ENCODE measurements at places on chromosomes 12 and 14.

DNA sequence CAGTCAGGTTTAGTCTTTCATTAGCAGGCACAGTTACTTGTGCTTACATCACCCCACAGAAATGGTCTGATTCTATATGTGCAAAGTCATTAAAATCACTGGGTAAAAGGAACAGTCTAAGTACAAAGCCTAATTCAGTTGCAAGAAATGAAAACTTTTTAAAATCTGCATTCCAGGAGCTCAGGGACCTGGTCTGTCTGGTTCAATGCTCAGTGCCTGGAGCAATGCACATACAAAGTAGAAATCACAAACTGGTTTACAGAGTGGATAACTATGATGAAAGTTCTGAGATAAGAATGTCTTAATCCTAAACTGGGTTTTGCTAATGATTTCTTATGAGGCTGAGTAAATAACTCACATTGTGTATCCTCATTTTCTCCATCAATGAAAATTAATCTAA, 28.7 kb downstream of the LMNTD1 start:
- no peak overlapping the region for H3K27ac ChIP-seq
- no peak for DNase-seq
- H3K36me3 ChIP-seq: no peaks in the 10 kb centered on the region
- no peak overlapping the region for H3K4me3 ChIP-seq
- H3K27me3 ChIP-seq: peaks cover 2% of the 10 kb centered on the region

- H3K36me3 ChIP-seq: no peaks in the 10 kb centered on the region
- H3K27me3 ChIP-seq: peaks cover 2% of the 10 kb centered on the region
- DNase-seq: no peak
- H3K27ac ChIP-seq: no peak overlapping the region
- no peaks in the 10 kb centered on the region for H3K4me1 ChIP-seq
Observed at GRCh38 chr14:37711831-37712475, 116.5 kb downstream of the TTC6 start.

- H3K4me3 ChIP-seq: no peak overlapping the region
- no peak for DNase-seq
- H3K36me3 ChIP-seq: no peaks in the 10 kb centered on the region
- no peaks in the 10 kb centered on the region for H3K27me3 ChIP-seq
- H3K4me1 ChIP-seq: no peaks in the 10 kb centered on the region
Observed at GRCh38 chr12:24977711-24978110, 28.8 kb upstream of the BCAT1 start.

DNA sequence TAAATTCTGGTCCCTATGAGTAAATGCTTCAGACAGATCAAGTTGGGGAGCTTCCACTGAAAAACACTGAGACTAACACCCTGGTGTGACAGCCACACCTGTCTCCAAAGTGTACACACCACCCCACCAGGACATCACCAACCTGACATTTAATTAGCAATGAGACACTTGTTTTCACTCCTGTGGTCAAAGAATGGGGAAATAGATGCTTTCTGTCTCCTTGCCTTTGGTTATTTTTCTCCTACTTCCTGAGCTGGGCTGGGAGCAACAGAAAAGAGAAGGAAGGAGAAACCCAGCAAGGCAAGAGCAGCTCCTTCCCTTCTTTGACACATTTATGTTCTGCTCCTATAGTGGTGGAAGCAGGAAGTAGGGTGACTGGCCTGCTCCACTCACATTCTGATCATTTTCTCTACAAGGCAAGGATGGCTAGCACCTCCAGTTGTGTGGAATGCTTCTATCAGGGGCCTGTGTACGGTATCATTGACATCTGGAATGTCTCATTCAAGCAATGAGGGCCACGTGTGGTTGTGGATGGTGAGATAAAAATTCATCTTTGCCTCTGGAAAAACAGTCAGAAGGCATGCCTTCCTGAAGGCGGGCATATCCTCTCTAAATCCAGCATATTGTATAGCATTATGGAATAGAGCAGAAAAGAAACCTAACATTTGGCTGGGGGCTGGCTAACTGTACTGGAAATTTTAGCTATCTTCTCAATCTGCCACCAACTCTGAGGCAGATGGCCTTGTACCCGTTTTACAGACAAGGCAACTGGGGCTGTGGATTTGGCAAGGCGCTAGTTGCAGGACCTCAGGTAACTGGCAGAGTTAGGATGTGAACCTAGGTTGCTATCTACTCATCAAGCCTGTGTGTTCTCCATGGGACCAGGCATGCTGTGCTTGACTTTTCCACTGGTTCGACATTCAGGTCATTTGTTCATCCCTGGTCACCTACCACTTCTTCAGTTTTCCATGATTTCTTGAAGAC, 24.8 kb upstream of the LGALS3 start:
- no peaks in the 10 kb centered on the region for H3K36me3 ChIP-seq
- DNase-seq: no peak
- peaks cover 37% of the 10 kb centered on the region for H3K4me1 ChIP-seq
- H3K27ac ChIP-seq: peak overlapping the region; percentile 90
- H3K27me3 ChIP-seq: peaks cover 2% of the 10 kb centered on the region
- H3K4me3 ChIP-seq: peak overlapping the region; percentile 78

GRCh38 chr12:33587354-33587753, 147.7 kb upstream of the SYT10 start:
- no peaks in the 10 kb centered on the region for H3K27me3 ChIP-seq
- H3K36me3 ChIP-seq: no peaks in the 10 kb centered on the region
- H3K27ac ChIP-seq: no peak overlapping the region
- DNase-seq: no peak

DNA sequence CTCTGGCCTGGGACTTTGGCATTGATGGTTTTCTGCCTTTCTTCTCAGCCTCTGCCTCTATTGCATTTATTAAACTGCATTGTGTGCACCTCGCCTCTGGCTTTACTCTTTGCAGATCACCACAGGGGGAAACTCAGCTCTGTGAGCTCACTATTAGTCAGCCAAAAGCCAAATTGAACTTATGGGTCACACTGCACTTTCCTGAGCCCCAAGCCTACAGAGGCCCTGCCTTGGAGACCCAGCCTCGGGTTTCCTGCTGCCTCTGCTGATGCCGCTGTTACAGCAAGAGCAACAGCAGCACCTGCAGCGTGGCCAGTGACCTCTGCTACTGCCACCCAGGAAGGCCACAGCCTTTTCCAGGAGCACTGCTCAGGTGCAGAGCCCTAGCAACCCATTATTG, 122.5 kb downstream of the DAD1 start:
- H3K4me3 ChIP-seq: peak overlapping the region; percentile 8
- peak overlapping the region; percentile 97 for H3K27ac ChIP-seq
- peaks cover 2% of the 10 kb centered on the region for H3K27me3 ChIP-seq

- peaks cover 1% of the 10 kb centered on the region for H3K27me3 ChIP-seq
- H3K36me3 ChIP-seq: no peaks in the 10 kb centered on the region
- H3K4me3 ChIP-seq: no peak overlapping the region
- DNase-seq: no peak
- H3K27ac ChIP-seq: no peak overlapping the region
Observed at GRCh38 chr12:125685915-125686314, 620.7 kb downstream of the AACS start.

- H3K4me1 ChIP-seq: no peaks in the 10 kb centered on the region
- no peaks in the 10 kb centered on the region for H3K36me3 ChIP-seq
- H3K27ac ChIP-seq: no peak overlapping the region
- no peak for DNase-seq
- peaks cover 16% of the 10 kb centered on the region for H3K27me3 ChIP-seq
- H3K4me3 ChIP-seq: no peak overlapping the region
Observed at GRCh38 chr14:21299562-21300130, 19.8 kb downstream of the RPGRIP1 start.

DNA sequence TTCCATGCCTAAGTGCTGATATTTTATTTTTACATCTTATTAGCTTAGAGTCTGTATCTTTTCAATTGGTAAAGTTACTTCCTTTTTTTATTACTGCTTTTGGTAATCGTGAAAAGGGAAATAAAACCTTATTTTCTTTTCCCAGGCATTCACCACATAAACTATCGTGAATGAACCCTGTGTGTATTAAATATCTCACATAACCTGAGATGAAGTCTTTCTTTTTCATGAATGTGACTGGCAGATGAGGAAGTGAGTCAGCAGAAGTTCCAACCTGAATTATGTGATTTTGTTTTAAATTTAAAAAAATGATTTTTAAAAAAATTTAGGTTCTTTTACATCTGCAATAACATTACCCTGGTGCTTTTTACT, 26.0 kb downstream of the MYBPC1 start:
- peaks cover 8% of the 10 kb centered on the region for H3K4me1 ChIP-seq
- no peak overlapping the region for H3K27ac ChIP-seq
- H3K36me3 ChIP-seq: no peaks in the 10 kb centered on the region

GRCh38 chr14:101315802-101316296, 245.4 kb upstream of the DIO3 start:
- H3K36me3 ChIP-seq: no peaks in the 10 kb centered on the region
- H3K4me3 ChIP-seq: no peak overlapping the region

DNA sequence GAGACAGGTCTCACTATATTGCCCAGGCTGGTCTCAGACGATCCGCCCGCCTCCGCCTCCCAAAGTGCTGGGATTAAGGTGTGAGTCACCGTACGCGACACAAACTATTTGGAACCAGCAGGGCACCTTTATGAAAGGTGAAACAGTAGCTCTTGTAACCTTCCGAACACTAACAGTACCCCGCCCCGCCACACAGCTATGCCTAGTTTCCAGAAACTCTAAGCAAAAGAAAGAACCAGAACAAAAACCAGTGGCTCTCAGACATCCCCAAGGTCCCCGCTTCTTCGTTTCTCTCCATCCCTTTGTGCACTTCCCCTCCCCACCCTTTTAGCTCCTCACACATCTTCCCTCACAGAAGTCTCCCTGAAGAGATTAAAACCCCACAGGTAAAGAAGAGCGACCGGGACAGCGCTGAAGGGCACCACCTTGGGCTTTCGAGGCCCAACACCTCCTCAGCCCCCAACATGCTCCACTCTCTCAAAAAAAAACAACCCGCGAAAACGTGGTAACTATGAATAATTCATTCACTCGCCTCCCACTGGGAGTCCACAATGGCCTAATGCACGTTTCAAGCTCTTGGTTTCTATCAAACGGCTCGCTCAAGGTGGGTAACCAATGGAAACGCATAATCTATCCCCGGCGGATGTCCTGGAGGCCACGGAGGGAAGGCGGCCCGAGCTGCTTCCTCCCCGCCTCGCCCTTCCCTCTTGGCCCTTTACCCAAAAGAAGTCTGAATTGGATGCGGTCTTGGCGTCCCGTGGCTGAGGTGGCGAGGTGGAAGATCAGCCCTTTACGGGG, 877 bp downstream of the BAG5 start:
- H3K27ac ChIP-seq: peak overlapping the region; percentile 93
- DNase-seq: no peak
- peaks cover 4% of the 10 kb centered on the region for H3K27me3 ChIP-seq
- H3K4me3 ChIP-seq: peak overlapping the region; percentile 87

DNA sequence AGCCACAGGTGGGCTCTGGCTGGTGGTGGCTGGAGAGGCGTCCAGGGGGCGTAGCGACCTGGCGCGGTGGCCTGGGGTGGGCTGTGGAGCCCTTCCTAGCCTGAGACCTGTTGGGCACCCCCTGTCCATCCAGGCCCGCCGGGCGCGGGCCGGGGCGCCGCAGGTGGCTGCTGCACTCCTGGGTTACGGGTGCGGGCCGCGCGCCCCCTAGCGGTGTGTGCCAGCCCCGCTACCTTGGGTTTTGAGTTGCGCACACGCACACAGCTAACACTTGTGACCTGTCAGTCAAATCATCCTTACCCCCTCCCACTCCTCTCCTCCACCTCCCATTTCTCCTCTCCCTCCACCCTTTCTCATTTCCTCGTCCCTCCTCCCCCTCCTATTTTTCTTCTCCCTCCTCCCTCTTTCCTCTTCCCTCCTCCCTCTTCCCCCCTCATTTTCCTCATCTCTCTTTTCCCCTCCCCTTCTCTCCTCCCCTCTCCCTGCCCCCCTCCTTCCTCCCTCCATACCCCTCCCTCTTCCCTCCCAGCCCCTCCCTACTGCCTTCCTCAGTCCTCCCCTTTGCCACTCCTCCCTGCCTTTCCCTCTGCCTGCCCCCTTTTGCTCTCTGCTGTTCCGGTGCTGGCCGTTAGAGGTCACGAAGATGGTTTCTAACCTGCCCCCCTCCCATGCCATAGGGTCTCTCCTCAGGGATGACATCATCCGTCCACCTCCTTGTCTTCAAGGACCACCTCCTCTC, 2.3 kb downstream of the MEG3 start:
- no peaks in the 10 kb centered on the region for H3K36me3 ChIP-seq
- H3K27ac ChIP-seq: no peak overlapping the region
- peaks cover 2% of the 10 kb centered on the region for H3K4me1 ChIP-seq
- H3K4me3 ChIP-seq: no peak overlapping the region
- peaks cover 2% of the 10 kb centered on the region for H3K27me3 ChIP-seq

DNA sequence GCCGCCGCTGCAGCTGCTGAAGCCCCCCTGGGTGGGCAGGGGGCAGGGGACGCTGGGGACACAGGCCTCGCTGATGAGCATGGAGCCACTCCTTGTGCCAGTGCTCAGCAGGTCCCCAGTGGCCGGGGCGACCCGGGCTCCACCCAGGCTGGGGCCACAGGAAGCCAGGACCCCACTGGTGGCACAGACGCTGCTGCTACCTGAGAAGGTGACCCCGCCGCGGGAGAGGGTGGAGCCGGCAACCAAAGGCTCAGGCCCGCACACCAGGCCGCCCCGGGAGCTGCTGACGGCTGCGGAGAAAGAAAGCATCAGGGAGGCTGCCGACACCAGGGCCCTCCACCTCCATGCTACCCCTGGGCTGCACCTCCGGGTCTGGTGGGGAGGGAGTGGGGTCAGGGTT, 7.4 kb downstream of the KRT84 start:
- H3K27ac ChIP-seq: no peak overlapping the region
- no peak overlapping the region for H3K4me3 ChIP-seq
- DNase-seq: no peak
- peaks cover 6% of the 10 kb centered on the region for H3K4me1 ChIP-seq
- H3K36me3 ChIP-seq: no peaks in the 10 kb centered on the region

- H3K4me1 ChIP-seq: peaks cover 21% of the 10 kb centered on the region
- H3K27me3 ChIP-seq: peaks cover 4% of the 10 kb centered on the region
- peak; percentile 88 for DNase-seq
- H3K27ac ChIP-seq: no peak overlapping the region
- no peaks in the 10 kb centered on the region for H3K36me3 ChIP-seq
- no peak overlapping the region for H3K4me3 ChIP-seq
Observed at GRCh38 chr14:21092273-21093011, 6.0 kb downstream of the ZNF219 start.

- peaks cover 2% of the 10 kb centered on the region for H3K27me3 ChIP-seq
- DNase-seq: no peak
- no peaks in the 10 kb centered on the region for H3K36me3 ChIP-seq
- H3K4me1 ChIP-seq: no peaks in the 10 kb centered on the region
Observed at GRCh38 chr12:65858831-65859230, 34.5 kb downstream of the HMGA2 start.

GRCh38 chr14:33511851-33512640, 438.8 kb downstream of the EGLN3 start:
- no peaks in the 10 kb centered on the region for H3K27me3 ChIP-seq
- no peaks in the 10 kb centered on the region for H3K4me1 ChIP-seq
- no peak for DNase-seq
- no peak overlapping the region for H3K27ac ChIP-seq
- H3K4me3 ChIP-seq: no peak overlapping the region

DNA sequence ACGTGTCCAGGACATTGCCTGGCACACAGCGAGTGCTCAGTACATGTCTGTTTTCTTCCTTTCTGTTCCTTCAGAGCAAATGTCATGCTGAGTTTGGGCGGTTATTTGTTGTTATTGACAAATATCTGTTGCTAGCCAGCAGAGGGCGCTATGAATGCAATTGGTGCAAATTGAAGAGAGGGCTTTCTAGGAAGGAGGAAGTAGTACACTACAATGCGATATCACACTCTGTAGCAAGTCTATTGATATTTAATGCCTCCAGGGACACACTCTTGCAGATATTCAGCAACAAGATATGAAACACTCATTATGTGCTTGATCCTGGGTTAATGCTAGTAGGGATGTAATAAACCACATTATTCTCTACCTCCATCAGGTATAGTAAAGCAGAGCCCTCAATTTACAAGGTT, 267.3 kb upstream of the SRRM4 start:
- H3K36me3 ChIP-seq: no peaks in the 10 kb centered on the region
- H3K4me3 ChIP-seq: no peak overlapping the region
- no peaks in the 10 kb centered on the region for H3K4me1 ChIP-seq
- H3K27me3 ChIP-seq: no peaks in the 10 kb centered on the region
- no peak overlapping the region for H3K27ac ChIP-seq

All from immature natural killer cell (primary cell).